ENCODE measurements at places on chromosomes 5 and 9.

DNA sequence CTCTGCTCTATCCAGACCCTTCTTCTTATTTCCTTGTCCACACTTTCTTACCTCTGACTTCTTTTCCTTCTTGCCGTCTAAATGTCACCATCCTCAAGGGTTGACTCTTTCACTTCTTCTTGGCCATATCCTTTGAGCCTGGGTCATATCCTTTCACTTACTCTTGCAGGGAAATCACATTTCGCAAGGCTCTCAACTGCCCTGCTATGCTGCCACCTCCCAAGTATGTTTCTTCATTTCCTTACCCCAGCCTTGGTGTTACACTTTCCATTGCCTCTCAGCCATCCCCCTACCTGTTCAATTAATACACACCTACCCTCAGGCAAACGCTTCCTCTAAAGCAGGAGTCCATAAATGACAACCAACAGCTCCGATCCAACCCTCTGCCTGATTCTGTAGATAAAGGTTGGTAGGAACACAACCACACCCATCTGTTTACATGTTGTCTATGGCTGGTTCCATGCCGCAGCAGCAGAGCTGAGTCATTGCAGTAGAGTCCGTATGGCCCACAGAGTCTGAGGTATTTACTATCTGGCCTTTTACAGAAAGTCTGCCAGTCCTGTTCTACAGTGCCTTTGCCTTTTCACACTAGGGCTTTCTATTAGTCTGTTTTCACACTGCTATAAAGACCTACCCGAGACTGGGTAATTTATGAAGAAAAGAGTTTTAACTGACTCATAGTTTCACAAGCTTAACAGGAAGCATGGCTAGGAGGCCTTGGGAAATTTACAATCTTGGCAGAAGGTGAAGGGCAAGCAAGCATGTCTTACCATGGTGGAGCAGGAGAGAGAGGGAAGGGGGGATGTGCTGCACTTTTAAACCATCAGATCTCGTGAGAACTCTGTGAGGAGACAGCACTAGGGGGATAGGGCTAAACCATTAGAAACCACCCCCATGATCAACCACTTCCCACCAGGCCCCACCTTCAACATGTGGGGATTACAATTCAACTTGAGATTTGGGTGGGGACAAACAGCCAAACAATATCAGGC lies 97.9 kb downstream of the SV2C start:
- no peak for DNase-seq

DNA sequence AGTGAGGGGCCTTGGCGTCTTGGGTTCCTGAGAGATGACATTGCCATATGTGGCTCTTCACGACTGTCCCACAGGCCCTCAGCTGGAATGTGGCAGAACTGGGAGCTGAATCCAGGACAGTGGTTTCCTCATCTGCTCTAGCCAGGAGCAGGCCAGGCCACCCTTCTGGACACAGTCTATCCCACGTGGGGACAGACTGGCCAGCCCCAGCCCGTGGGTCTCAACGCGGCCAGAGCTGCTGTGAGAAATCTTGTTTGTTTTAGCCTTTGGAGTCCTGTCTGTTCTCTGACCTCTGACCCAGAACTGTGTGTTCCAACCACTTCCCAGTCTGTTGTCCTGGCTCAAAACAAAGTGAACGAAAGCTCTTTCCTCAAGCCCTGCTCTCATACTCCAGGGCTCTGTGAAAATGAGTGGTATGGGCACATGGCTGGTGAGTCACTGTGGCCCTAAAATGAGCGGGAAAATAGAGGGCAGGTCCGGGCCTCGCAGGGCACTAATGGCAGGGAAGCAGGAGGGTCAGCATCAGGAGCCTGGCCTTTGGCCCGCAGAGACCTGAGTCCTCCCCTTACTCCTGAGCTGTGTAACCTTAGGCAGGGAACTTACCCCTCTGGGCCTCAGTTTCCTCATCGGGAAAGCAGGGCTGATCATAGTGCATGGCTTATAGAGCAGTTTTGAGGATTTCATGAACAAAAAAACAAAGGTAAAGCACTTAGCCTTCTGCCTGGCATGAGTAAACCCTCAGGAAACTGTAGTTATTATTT lies 34.8 kb upstream of the GLRX start:
- DNase-seq: peak; percentile 91

GRCh38 chr5:74109344-74109743 lies 483.3 kb downstream of the ARHGEF28 start:
- no peak for DNase-seq

DNA sequence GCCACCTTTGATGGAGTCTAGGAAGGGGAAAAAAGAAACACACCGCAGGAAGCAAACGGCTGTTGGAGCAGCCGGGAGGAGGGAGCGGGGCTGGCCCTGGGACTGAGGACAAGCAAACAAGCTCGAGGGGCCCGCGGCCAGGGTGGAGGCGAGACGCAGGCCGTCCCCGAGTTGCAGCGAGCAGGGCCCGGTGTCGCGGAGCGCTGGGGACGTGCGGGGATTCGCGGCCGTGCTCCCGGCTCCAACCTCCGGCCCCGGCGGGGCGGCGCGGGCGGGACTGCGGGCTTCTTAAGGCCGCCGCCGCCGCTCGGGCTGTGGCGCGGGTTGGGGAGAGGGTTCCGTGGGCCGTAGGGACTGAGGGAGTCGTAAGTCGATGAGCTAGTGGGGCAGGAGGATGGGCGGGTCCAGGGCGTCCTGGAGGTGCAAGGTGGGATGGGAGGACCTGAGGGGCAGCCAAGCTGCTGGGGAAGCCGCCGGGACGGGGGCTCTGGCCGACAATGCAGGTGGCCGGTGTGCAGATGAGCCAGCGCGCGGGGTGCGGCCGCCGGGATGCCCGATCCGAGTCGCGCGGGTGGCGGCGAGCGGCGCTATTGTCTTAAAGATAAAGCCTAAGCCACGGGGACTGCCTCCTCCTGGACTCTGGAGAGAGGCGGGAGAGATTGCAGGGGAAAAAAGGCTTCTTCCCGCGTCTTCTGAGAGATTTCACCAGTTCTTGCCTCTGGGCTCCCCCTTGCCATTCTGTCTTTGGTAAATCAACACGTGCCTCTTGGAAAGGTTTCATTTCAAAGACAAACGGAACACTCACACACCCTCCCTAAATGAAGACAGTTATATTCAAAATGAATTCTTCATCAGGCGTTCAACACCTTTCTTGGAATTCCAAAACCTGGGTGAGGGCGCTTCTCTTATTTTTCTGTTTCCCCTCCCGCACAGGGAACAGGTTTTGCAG lies 1.6 kb upstream of the HAPLN1 start:
- DNase-seq: peak; percentile 85
